ENCODE measurements at places on chromosomes 16 and 17. TPM values are rescaled to one million over a fixed set of nuclear protein-coding genes. Genes with fewer than 3 reads are reported as not detected.

OR4D1 gene
- not detected for total RNA-seq

MYOCD gene
- 2.2 TPM for total RNA-seq

CDH5 gene
- 1.2 TPM for total RNA-seq

SCIMP gene
- not detected for total RNA-seq

COX11 gene
- 39.3 TPM for total RNA-seq

- no peak for DNase-seq
These were observed 26.4 kb upstream of the CLEC3A start for GRCh38 chr16:77995843-77996455.

- no peak for DNase-seq
These were observed 38.4 kb downstream of the ARHGAP23 start for GRCh38 chr17:38466346-38467315.

DNA sequence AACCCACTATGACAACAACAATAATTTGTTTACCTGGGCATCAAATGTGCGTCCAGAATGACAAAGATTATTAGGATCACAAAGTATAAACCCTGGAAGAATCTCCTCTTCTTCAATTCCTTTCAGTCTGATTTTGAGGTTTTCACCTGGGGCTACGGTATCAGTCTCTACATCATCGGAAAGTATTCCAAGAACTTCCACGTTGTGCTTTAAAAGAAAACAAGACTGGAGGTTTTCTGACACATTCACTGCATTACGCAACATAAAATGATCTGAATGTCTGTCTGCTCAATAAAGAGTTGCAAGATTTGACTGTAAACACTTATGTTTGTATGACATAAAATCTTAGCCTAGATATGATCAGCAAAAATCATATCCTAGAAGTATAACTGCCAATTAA is 26.0 kb upstream of the RSL1D1 start:
- DNase-seq = no peak

DNA sequence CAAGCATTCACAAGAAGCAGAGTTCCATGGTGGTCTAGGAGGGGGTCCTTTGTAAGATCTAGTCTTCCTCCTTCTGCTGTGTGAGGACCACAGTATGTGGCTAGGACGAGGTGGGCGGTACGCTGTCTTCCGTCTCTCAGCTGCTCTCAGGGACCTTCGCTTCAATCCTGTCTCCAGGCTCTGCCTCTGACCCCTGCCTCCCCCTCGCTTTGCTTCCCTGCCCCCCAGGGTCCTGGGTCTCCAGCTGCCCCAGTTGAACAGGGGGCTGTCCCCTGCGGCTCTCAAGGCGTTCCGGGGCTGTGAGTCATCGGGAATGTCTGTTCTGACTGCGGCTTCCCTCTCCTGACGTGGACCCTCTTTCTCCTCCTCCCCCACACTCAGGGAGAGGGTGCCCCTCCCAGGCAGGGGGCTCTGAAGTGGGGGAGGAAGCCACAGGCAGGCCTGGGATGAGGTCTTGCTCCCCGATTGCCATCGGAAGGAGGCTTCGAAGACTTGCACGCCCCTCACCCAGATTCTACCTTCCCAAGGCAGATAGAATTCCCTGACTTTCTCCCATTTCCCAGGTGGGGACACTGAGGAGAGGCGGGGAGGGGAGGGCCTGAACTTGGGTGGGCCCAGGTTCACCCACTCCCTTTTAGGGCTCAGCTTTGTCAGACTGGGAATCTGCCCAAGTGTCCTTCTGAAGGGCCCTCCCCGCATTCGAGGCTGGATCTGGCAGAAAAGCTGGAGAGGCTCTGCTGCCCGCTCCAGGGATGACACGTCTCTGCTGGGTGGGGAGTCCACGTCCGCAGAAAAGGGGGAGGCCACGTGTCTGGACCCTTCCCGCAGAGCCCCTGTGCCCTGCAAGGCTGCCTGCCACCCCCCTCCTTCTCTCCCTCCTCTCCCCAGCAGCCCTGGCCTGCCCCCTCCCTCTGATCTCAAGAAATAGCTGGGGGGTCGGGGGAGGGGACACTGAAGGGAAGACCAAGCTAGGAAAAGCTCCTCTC is 9.1 kb upstream of the COL1A1 start:
- DNase-seq = no peak

DNA sequence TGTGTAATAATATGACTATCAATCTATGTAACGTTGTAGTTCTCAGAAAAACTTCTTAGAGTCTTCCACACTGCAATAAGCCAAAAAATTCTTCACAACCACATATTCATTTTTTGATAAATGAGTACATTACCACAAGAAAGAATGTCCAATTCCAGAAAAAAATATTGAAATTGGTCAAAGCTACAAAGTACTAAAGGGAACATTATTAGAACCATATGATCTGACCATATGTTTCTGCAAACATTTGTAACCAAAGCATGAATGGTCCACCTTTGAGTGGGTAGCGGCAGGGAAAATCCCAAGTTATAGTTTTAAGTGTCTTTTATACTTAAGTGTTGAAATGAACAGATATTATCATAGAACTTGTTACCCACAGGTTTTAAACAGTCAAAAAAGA is 71.7 kb upstream of the NACA2 start:
- no peak for DNase-seq

DNA sequence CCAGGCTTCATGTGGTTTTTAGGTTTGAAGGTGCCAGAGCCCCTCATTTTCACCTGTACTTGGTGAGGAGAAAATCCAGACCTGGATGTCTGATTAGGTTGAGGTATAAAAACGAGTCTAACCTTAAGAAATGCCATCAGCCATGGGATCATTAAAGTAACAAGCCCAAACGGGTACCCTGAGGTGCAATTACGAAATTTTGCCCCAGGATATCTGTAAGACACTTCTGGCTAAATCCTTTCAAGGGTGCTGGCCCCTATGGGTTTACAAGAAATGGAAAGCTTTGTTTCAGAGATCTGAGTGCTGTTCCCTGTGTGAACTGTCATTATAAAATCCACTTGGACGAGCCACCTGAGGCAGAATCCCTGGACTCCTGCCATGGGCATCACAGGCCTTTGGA is 19.8 kb downstream of the ADAT1 start:
- no peak for DNase-seq

- no peak for DNase-seq
These were observed 20.8 kb downstream of the C17orf67 start for GRCh38 chr17:56812901-56813388.

DNA sequence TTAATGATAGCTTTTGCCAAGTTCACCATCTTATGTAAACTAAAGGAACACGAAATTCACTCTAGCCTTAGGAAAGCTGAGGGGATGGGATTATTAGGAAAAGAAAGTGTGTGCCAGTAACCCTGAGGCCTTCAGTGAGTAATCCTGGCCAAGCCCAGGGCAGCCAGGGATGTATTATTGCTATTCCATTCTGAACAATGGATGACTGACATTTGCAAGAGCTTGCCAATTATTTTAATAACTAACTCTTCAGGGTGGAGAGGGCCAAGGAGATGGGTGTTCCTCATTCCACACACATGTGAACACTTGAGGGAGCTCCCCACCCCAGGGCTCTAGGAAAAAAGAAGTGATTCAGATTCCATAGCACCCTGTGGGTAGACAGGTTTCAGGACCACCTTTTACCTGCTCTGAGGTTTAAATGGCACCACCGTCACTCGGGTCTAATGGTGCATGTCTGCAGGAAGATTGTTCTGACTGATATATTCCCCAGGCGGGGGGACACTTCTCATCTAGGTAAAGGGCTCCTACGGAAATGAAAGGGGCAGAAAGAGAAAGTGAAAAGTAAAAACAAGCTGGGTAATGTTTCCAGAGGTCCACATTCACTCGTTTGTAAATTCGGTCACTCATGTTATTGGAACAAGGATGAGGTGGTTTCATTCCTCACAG is 41.5 kb downstream of the TK2 start:
- peak; percentile 91 for DNase-seq

DNA sequence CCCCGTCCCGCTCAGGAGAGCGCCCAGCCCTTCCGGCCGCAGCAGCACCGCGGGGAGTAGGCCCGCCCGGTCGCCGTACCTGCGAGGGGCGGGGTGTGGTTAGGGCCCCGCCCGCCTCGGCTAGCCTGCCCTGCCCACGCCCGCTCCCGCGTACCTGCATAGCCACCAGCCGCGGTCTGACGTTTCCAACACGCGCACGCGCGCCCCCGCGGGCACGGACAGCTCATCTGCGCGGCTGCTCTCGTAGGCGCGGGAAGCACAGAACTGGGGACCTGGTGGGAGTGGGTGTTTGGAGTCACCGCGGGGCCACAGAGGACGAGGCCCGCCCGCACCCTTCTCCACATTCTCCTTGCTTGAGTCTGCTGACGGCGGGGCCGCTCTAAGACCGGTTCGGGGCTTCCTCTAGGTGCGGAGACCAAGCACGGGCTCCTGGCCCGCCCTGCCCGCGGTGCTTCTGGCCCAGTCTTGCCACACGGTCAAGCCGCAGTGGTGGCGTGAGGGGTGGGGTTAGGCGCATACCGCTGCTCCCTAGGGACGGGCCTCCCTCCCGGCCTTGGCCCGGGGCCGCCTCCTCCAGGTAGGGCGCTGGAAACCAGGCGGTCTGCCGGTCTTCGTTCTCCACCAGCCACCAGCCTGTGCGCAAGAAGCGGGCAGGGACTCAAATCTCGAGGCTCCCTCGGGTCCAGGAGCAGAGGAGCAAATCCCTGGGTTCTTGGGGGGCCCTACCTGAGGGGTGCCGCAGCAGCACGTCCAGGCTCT is 1.8 kb downstream of the NOXO1 start:
- no peak for DNase-seq

DNA sequence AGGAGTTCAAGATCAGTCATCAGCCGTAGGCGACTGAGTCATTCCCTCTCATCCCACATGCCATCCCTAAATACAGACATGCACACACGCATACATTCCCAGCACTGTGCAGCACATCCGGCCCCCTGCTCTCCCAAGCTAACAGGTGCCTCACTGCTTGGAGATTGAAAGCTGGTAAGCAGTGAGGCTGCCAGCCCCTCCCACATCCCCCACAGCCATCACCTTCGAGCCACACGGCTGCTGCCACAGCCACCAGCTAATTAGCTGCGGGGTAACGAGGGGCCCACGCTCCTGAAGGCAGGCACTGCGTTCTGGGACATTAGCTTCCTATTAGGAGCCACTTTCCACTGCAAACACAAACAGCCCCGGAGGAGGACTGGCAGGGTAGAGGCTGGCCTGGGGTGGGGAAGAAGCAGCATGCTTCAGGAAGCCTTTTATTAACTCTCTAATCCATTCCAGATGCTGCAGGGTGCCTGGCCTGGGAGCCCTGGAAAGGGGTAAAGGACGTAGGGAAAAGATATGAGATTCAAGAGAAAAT is 179.6 kb downstream of the CCT6B start:
- no peak for DNase-seq

GRCh38 chr16:14278749-14279148 is 207.6 kb downstream of the MRTFB start:
- no peak for DNase-seq

- no peak for DNase-seq
These were observed 327.7 kb upstream of the CDH11 start for GRCh38 chr16:65449526-65449925.

DNA sequence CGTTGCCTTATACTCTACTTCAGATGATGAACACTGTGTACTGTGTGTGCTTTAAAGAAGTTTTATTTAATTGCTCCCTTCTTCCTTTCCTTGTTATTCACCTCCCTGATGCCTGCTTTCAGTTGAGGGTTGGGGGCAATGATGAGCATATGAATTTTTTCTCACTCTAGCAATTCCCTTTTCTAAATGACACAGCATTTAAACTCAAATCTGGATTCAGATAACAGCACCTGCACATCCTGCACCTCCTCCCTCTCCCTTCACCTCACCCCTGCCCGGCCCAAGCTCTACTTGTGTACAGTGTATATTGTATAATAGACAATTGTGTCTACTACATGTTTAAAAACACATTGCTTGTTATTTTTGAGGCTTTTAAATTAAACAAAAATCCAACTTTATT is 13.0 kb upstream of the PNPO start:
- no peak for DNase-seq

DNA sequence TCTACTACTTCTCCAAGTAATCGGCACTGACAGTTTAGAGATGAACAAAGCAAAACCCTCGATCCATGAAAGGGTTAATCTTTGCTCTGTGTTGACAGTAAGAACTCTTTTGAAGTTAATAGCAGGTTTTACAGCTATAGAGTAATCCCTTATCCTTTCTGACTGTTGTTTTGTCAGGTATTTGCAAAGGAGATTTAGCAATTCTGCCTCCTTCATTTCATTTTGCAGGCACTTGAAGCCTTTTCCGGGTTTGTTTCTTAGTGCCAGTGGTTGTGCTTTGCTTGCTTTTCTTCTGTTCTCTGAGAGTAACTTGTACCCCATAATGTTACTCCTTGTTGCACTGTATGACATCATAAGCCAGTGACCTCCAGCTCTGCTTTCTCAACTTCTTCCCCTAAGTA is 64.5 kb downstream of the TANGO6 start:
- DNase-seq = no peak

DNA sequence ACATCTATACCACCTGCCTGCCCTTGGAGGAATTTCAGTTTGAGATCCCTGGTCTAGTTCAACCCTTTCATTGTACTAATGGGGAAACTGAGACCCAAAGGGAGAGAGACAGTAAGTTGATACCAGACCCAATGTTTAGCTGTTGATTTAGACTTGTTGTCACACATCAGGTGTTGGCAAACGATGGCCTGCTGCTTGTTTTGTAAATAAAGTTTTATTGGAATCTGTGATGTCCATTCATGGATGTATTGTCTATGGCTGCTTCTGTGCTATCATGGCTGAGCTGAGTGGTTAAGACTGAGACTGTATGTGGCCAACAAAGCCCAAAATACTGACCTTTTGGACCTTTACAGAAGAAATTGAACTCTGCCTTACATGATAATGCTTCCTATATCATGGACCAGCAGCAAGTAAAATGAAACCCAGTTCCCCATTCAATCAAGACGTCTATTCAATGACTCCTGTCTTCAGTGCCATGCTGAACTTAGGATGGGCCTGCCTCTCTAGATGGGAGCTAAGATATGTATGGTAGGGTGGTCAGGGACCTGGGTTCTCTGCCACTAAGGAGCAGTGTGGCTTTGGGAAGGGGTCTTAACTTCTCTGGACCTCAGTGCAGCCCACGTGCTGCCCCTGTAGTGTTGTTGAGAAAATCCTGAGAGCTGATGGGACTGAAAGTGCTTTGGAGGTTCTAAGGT is 111.0 kb downstream of the IRX5 start:
- no peak for DNase-seq

- DNase-seq = no peak
These were observed 693 bp upstream of the HOXB4 start for GRCh38 chr17:48578616-48579470.

- DNase-seq = no peak
These were observed 36.9 kb downstream of the TMEM235 start for GRCh38 chr17:78268191-78268874.

- DNase-seq = no peak
These were observed 7.4 kb downstream of the ZNF594 start for GRCh38 chr17:5184288-5184687.

DNA sequence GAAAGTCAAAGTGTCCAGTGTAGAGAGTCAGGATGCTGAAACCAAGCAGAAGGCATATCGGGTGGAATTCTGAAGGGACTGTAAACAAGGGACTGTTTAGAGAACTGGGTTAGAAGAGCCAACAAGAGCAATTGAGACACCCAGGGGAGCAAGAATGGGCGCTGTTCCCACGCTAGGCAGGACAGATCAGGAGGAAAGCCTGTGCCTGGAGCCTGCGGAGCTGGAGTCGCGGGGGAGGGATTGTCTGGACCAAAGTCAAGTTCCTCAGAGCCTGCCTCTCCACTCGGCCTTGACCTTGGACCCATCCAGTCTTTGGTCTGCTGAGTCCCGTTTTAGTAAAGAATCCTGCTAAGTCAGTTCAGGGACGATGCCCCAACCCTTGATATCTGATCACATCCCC is 14.7 kb upstream of the KLHL36 start:
- DNase-seq = no peak

- DNase-seq = no peak
These were observed 50.8 kb upstream of the PVALEF start for GRCh38 chr17:81114351-81115093.

- peak; percentile 22 for DNase-seq
These were observed 44.9 kb upstream of the DNAJA2 start for GRCh38 chr16:47018223-47018891.
